HEK293T (cell line): ENCODE measurements at places on chromosomes 4 and X.

GRCh38 chrX:40866893-40867292 is 131.6 kb upstream of the MED14 start:
- no peak for DNase-seq

GRCh38 chrX:38847903-38848230 is 46.6 kb downstream of the MID1IP1 start:
- no peak for DNase-seq

- DNase-seq: no peak
These were observed 44.8 kb upstream of the TMEM150C start for GRCh38 chr4:82606622-82607021.

DNA sequence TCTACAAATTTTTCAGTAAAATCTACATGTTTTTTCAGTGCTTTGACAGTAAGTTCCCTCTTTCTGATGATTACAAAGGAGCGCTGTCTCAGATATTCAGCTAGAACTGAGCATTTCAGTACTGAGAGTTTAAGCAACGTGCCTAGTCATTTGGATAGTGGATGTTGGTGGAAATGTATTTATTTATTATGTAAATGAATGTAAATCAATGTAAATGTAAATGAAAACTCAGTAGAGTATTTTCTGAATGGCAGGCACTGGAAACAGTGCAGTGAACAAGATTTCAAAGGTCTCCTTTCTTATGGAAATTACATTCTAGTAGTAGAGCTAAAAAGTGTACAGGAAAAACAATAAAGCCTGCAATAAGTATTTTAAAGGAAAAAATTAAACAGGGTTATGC is 370.2 kb upstream of the SPANXN4 start:
- DNase-seq: no peak

GRCh38 chr4:136540747-136541146 is 991.5 kb downstream of the PCDH18 start:
- DNase-seq: no peak

GRCh38 chrX:7362111-7362510 is 214.2 kb upstream of the PUDP start:
- DNase-seq: no peak

- no peak for DNase-seq
These were observed 120.8 kb upstream of the MAGEA10 start for GRCh38 chrX:152259150-152259549.

DNA sequence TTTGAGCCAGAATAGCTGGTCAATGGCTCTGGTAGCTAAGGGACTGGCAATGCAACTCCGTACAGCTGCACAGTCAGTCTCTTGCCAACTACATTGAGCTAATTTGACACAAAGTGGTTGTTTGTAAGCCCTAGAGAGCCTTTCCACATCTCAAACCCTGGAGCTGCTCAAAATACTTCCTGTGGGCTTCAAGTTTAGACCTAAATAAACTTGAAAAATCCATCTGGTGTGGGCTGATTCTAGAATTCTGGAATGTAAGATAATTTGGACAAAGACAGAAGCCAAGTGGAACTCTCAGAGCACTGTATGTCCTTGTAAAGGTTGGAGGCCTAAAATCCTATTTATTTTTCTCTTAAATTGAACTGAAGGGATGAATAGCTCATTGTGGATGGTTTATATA is 380.8 kb downstream of the SPRY1 start:
- DNase-seq: no peak

GRCh38 chrX:150513544-150513943 is 54.9 kb upstream of the MTM1 start:
- DNase-seq: no peak

DNA sequence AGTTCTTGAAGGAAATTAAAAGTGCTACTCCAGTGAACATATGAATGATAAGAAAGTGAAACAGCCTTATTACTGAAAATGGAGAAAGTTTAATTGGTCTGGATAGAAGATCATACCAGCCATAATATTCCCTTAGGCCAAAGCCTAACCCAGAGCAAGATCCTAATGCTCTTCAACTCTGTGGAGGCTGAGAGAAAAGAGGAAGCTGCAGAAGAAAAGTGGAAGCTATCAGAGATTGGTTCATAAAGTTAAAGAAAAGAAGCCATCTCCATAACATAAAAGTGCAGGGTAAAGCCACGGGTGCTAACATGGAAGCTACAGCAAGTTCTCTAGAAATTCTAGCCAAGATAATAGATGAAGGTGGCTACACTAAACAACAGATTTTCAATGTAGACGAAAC is 85.5 kb upstream of the ATOH1 start:
- no peak for DNase-seq

- DNase-seq: no peak
These were observed 144.3 kb upstream of the CPEB2 start for GRCh38 chr4:14857981-14858380.

DNA sequence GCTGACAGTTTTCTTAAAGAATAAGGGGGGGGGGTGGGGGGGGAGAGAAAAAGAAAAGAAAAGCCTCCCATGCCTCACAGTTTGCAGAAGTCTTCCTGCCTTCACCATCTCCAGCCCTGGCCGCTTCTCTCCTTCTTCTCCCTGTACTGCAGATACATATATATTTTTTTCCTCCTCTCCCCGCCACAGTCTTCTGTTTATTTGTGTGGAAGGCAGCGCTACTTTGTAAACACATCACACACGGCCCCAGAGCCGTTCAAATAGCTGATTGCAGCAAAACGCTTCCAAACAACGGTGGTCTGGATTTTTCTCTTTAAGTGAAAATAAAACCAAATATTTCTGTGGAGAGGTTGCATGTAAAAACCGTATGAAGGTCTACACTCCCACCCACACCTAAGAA is 732 bp downstream of the NLGN4X start:
- DNase-seq: no peak

DNA sequence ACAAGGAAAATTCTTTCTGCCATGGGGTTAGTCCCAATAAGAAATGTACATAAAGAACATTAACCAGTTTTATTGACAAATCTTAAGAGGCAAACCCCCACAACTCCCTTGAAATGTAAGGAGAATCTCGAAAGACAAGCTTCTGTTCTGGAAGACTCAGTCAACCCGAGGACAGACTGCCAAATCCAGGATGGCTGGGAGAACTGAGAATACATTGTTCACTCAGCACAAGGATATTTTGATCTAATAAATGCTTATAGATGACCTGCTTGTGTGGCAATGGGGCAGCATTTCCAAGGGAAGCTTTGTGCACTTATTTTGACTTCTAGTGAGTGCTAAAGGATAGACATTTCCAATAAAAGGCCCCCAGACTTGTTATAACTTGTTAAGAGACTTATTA is 280.4 kb downstream of the DHX15 start:
- DNase-seq: no peak

- DNase-seq: no peak
These were observed 73.8 kb downstream of the CRLF2 start for GRCh38 chrX:1138476-1139184.

DNA sequence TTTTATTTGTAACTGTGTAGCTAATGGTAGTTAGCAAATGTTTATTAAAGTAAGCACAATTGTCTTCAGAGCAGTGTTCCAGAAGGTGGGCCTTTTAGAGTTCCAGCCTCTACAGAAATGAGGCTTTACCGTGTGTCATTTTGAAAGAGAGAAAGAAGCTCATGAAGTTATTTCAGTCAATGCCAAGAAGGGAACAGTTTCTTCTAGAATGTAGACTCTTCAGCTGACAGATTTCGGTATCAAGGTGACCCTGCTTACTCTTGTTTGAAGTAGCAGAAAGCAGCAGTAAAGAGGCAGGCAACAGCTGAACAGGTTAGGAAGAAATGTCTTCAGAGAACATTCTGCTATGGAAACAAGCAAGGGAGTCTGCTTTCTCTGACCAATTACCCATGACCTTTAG is 93.6 kb downstream of the TASL start:
- DNase-seq: no peak

GRCh38 chrX:12210196-12210815 is 72.0 kb downstream of the FRMPD4 start:
- no peak for DNase-seq

- no peak for DNase-seq
These were observed 37.8 kb upstream of the GPR101 start for GRCh38 chrX:137071596-137071995.

- DNase-seq: no peak
These were observed 297.5 kb upstream of the PABPC4L start for GRCh38 chr4:134499074-134499473.

GRCh38 chr4:53913771-53914170 is 150.6 kb downstream of the CHIC2 start:
- DNase-seq: no peak

GRCh38 chr4:171203425-171203824 is 609.8 kb upstream of the GALNTL6 start:
- no peak for DNase-seq

DNA sequence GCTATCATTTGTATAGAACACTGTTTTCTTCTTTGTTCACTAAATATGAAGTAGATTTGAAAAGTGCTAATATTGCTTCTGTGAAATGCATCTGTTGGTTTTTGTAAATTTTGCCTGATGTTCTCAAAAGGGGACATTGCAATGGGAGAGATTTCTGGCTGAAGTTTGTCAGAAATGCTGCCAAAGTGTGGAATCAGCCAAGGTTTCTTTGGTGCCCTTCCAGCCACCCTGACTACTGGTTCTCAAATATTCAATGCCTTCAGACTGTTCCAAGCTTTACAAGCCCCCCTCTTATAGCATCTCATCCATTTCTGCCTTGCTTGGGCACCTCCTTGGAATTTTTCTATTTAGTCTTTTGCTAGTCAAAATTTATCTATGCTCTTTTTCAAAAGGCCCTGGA is 60.6 kb upstream of the TMLHE start:
- DNase-seq: no peak

DNA sequence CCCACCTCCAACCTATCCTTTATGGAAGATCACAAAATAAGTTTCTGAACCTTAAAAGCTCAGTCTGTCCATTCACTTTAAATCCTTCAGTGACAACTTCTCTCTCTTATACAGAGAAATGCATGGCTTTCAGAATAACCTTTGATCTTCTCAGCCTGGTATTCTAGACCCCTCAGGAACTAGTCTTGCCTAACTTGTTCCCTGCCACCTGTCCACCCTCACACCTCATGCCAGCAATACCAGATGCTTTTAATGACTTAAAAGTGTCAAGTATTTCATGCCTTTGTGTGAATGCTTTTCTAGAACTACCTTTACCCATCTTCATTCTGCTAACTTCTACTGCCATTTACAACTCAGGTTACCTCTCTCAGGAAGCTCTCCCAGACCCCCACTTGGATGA is 7.4 kb downstream of the EXOC1L start:
- no peak for DNase-seq

- DNase-seq: no peak
These were observed 103.0 kb upstream of the ENPP6 start for GRCh38 chr4:184320631-184321030.

GRCh38 chr4:180423712-180424057 is 1819.5 kb upstream of the TENM3 start:
- no peak for DNase-seq

DNA sequence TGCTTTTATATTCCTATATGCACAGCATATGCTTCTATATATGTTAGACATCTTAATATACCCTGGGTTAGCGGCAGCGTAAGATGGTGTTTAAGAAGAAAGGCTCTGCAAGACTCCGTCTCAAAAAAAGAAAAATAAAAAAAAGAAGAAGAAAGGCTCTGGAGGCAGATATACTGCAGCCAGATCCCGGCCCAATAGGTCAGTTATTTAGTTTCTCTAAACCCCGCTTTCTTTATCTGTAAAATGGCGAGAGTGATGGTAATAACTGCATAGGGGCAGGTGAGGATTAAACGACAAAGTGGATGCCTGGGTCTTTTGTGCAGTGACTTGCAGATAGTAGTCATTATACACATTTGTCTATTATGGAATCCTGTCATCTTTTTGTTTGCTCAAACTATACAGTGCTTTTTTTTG is 115.2 kb downstream of the NAA11 start:
- DNase-seq: no peak

DNA sequence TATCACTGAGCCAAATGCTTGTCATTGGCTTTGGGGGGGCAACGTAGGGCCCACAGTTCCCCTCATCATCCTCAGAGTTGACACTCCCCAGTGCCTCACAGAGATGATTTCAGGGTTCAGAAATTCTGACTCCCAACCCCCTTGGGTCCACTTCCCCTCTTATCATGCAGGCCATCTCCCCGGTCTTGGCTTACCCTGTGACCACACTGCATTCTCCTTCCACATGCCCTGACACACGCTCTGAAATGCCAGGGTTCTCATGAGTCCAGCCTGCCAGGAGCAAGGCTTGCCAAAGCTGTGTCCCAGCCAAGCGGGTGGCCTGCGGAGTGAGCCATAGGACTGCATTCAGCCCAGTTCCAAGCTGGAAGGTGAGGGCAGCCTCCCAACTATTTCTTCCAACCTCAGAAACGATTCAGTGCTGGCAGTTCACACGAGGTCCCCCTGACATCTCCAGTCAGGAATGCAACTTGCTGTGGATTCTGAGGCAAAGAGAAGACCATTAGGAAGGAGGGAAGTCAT is 101.2 kb downstream of the SMIM20 start:
- DNase-seq: no peak

DNA sequence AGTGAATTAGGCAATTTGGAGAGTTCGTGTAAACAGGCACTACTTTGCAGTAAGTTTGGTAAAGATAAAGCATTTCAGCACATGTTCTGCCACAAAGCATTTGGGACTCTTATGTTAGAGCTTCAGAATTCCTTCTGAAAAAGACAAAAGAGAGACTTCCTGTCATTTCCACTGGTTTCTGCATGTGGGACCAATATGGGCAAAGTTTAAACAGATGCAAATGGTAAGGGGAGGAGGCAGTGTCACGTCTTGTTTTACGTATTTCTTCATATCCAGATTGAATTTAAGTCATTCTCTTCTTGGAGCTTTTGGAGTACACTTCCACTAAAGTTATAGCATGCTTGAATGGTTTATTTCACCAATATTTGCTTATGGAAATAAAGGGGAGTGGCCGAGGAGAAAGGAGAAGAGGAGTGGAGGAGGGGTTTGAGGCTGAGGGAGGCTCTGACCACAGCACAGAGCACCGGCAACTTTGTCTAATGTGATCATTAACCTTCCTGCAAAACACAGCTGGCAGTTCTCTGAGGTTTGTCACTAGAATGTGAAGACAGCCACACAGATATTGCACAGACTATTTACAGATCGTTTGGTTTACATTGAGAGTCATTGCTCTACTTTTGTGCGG is at the start of gene APELA:
Gene APELA, plus strand, starts transcription at position 479 of the 625 bp plus-strand sequence. CDS start 154 bp downstream, outside the sequence.
- no peak for DNase-seq

- peak; percentile 61 for DNase-seq
These were observed 6.4 kb upstream of the FGG start for GRCh38 chr4:154618708-154619315.

DNA sequence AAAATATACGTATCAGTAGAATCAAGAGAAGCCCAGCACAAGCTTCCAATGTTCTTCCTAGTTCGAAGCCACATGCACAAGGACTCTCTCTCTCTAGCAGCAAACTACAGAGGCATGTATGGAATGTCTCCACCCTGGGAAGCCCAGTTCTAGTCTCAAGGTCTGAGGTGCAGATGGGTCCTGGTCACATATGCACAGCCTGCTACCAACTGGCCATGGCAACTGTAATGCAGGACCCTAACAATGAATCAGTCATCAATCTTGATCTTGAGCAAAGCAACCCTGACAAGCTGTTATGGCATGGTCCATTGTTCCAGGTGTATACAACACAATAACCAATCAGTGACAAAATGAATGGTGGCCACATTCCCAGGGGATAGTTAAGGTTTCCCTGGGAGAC is 55.8 kb downstream of the MBNL3 start:
- no peak for DNase-seq

- no peak for DNase-seq
These were observed 620.4 kb downstream of the KCNIP4 start for GRCh38 chr4:21327976-21328700.
